ENCODE measurements at places on chromosomes 11 and 22.

DNA sequence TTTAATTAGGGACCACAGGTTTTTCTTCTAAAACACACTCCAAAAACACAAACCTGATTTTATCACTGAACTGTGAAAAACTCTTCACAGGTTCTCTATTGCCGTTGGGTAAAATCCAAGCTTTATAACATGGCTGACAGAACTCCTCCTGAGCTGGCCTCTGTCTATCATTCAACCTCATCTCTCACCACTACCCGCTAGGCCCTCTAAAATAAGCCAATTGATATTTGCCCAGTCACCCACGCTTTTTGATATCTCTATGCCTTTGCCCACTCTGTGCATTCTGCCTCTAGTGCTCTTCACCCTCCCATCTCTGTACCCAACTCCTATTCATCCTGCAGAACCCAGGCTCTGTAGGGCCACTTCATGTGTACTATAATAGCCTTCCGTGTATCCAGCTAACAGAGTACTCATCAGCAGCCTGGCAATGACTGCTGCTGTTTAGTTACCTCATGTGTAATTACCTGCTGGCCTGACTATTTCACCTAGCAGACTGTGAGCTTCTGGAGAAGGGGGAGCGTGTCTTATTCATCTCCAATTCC is 1.1 kb upstream of the CNGA4 start:
- DNase-seq = no peak
- no peak overlapping the region for H3K27ac ChIP-seq
- H3K36me3 ChIP-seq = peaks cover 1% of the 10 kb centered on the region
- no peak overlapping the region for H3K4me3 ChIP-seq
- peaks cover 4% of the 10 kb centered on the region for H3K27me3 ChIP-seq

- DNase-seq = no peak
- H3K4me1 ChIP-seq = peaks cover 28% of the 10 kb centered on the region
- H3K36me3 ChIP-seq = peaks cover 27% of the 10 kb centered on the region
- H3K27me3 ChIP-seq = no peaks in the 10 kb centered on the region
These were observed 24.2 kb upstream of the ST3GAL4 start for GRCh38 chr11:126331286-126331685.

DNA sequence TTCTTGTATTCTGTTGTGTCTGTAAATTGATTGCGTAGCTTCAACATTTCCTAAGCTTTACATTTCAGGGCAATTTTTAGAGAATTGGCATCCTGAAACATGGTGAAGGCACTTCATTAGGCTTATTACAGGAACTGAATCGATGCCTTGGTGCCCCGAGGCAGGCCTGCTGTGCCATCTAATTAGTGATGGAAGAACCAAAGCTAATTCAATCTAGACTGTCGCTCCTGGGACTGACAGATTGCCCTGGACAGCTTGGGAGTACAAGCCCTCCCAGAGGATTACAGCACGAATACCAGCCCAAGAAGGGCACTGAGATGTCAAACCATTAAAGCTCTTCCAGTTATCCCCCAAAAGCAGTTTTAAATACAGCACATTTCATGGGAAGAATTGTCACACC is 243.2 kb upstream of the ZC3H12C start:
- no peak overlapping the region for H3K27ac ChIP-seq
- H3K4me1 ChIP-seq = no peaks in the 10 kb centered on the region
- H3K36me3 ChIP-seq = no peaks in the 10 kb centered on the region
- H3K27me3 ChIP-seq = peaks cover 2% of the 10 kb centered on the region
- DNase-seq = no peak
- H3K4me3 ChIP-seq = no peak overlapping the region

GRCh38 chr22:41382610-41383009 is 868 bp downstream of the TEF start:
- H3K36me3 ChIP-seq = no peaks in the 10 kb centered on the region
- peak overlapping the region; percentile 85 for H3K4me3 ChIP-seq
- H3K27me3 ChIP-seq = no peaks in the 10 kb centered on the region

DNA sequence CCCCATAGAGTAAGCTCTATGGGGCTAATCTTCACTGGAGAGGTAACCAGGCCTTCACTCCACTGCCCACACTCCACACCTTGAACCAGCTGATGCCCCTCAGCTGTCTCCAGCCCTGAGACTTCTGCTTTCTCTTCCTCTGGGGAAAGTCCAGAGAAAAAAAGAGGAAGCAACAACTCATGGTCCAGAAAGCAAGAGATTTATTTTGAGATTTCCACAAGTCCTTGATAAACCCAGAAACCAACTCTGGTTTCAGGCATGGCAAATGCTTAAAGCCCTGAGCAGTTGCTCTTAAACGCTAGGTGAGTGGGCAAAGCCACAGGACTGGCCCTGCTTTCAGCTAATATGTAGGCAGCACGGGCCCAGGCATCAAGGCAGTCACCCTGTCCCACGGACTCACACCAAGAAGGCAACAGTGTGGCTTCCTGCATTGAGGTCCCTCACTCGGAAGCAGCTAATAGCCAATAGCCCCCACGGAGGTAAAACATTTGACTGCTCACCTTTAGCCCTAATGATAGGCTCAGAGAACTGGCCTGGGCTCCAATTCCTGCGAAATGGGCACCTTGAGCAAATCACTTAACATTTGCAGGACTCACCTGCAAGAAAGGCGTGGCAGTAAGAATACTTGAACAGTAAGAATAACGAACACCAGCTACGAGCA is 4.3 kb downstream of the CYB561A3 start:
- no peak for DNase-seq
- peaks cover 25% of the 10 kb centered on the region for H3K4me1 ChIP-seq
- H3K36me3 ChIP-seq = peaks cover 17% of the 10 kb centered on the region
- H3K27ac ChIP-seq = no peak overlapping the region
- H3K4me3 ChIP-seq = no peak overlapping the region

GRCh38 chr11:87366346-87366745 is 328.6 kb downstream of the TMEM135 start:
- no peak overlapping the region for H3K4me3 ChIP-seq
- no peak overlapping the region for H3K27ac ChIP-seq
- H3K36me3 ChIP-seq = no peaks in the 10 kb centered on the region
- H3K4me1 ChIP-seq = no peaks in the 10 kb centered on the region
- H3K27me3 ChIP-seq = peaks cover 3% of the 10 kb centered on the region
- no peak for DNase-seq

DNA sequence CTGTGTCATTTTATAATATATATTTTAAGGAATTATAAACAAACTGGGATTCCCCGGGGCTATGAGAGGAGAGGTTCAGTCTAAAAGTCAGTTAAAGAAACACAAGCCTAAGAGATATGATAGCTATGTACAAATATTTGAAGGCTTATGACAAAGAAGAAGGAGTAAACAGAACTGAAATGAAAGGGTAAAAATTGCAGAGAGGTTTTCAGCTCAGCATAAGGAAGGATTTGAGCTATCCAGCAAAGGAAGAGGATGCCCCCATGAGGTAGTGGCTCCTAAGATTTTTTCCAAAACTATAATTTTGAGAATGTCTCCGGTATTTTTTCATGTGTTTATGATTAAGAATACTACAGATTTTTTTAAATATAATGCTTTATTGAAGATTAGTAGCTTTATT is 57.9 kb upstream of the ANGPTL5 start:
- H3K4me3 ChIP-seq = no peak overlapping the region
- no peaks in the 10 kb centered on the region for H3K4me1 ChIP-seq
- peaks cover 3% of the 10 kb centered on the region for H3K27me3 ChIP-seq
- no peak overlapping the region for H3K27ac ChIP-seq

GRCh38 chr11:19803506-19803998 is 90.9 kb downstream of the NAV2 start:
- no peak overlapping the region for H3K27ac ChIP-seq
- H3K4me1 ChIP-seq = no peaks in the 10 kb centered on the region
- peaks cover 2% of the 10 kb centered on the region for H3K27me3 ChIP-seq
- no peaks in the 10 kb centered on the region for H3K36me3 ChIP-seq
- H3K4me3 ChIP-seq = no peak overlapping the region

DNA sequence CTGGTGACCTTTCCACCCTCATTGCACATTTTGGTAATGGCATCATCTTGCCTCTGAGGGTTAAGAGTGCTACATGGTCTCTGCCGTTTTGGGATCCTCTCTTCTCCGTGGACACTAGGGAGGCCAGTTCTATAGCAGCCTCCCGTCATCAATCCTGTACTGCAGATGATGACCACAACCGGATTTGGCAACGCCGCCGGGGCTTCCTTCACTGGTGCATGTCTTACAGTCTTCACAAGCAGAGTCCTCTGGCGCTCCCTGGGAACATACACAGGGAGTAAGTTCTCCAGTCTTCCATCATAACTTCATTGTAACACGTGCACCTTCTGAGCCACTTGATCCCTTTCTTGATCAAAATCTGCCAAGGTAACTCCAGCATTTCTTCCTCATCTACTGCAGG is 69.0 kb upstream of the SLC22A12 start:
- H3K27me3 ChIP-seq = peaks cover 7% of the 10 kb centered on the region
- DNase-seq = no peak
- H3K36me3 ChIP-seq = no peaks in the 10 kb centered on the region

- H3K27me3 ChIP-seq = peaks cover 2% of the 10 kb centered on the region
- no peak overlapping the region for H3K4me3 ChIP-seq
- no peak for DNase-seq
- H3K4me1 ChIP-seq = peaks cover 9% of the 10 kb centered on the region
- peaks cover 1% of the 10 kb centered on the region for H3K36me3 ChIP-seq
- no peak overlapping the region for H3K27ac ChIP-seq
These were observed 19.3 kb downstream of the PRR33 start for GRCh38 chr11:1872267-1872985.

DNA sequence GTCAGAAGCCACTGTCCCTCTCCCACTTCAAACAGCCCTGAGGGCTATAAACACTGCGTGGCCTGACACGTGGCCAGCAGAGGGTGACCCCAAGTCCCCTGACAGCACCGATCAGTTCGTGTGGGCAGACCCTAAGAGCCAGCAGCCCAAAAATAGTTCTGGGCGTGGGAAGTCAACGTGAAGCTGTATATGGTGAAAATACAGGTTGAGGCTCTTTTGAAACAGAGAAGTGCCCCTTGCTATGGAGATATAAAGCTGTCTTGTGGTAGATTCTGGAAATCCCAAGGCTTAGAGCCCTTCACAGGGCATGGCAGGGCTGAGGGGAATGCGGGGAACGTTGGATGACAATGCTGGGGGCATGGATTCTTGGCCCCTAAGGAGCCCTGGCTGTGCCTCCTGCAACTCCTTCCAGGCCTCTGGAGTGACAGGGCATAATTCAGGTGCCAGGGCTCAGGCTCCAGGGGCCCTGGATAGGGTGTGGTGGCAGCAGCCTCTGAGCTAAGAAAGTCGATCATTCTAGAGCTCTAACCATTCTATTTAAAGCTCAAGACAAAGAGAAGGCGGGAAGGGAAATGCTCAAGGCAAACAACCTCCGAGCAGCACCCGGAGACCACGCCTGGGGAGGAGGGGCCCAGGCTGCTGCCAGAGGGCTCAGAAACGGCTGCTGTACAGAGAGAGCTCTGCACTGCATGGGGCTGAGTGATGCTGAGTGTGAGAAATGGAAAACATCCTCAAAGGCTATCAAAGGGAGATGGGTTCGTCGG is 60.4 kb upstream of the CD5 start:
- H3K4me1 ChIP-seq = peaks cover 55% of the 10 kb centered on the region
- DNase-seq = peak; percentile 86
- peaks cover 28% of the 10 kb centered on the region for H3K36me3 ChIP-seq
- no peaks in the 10 kb centered on the region for H3K27me3 ChIP-seq

DNA sequence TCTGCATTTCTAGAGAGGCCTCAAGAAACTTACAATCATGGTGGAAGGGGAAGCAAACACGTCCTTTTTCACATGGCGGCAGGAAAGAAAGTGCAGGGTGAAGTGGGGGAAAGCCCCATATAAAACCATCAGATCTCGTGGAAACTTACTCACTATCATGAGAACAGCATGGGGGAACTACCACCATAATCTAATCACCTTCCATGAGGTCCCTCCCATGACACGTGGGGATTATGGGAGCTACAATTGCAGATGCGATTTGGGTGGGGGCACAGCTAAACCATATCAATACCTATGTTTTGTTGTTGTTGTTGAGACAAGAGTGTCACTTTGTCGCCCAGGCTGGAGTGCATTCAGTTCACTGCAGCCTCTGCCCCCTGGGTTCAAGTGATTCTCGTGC is 29.9 kb downstream of the SFI1 start:
- H3K27ac ChIP-seq = peak overlapping the region; percentile 93
- peaks cover 73% of the 10 kb centered on the region for H3K4me1 ChIP-seq
- H3K36me3 ChIP-seq = peaks cover 67% of the 10 kb centered on the region

DNA sequence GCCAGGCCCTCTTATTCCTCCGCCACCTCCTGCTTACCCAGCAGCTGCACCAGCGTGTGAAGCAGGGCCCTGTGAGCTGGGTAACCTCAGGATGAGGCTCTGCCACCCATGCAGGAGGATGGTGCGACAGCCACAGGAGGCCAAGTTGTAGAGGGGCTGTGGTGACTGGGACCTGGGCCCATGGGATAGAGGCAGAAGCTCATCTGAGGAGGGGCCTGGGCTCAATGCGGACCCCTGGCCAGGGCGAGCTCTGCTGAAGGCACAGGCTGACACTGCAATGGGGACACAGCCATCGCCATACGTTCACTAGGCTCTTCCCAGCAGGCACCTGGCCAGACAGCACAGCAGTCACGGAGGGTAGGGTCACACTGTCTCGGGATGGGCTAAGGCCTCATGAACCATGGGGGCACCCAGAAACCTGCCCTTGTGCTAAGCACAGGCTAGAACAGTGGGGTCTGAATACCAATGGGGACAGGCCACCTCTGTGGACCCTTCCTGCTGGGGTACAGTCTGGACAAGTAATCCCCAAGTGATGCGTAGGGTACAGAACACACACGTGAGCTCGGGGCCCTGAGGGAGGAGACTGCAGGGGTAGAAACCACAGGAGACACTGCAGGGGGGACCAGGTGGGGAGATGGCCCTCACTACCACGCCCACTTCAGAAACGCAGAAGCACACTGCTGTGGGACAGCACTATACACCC is 35.3 kb downstream of the GNB1L start:
- no peak overlapping the region for H3K27ac ChIP-seq
- H3K27me3 ChIP-seq = no peaks in the 10 kb centered on the region
- H3K4me3 ChIP-seq = no peak overlapping the region
- no peak for DNase-seq
- H3K36me3 ChIP-seq = no peaks in the 10 kb centered on the region

GRCh38 chr11:85619499-85619898 is 7.6 kb downstream of the DLG2 start:
- H3K27me3 ChIP-seq = peaks cover 7% of the 10 kb centered on the region
- H3K36me3 ChIP-seq = no peaks in the 10 kb centered on the region
- peaks cover 19% of the 10 kb centered on the region for H3K4me1 ChIP-seq
- no peak overlapping the region for H3K4me3 ChIP-seq
- H3K27ac ChIP-seq = no peak overlapping the region
- DNase-seq = no peak

GRCh38 chr11:116112087-116112935 is 608.1 kb upstream of the CADM1 start:
- no peaks in the 10 kb centered on the region for H3K4me1 ChIP-seq
- H3K27me3 ChIP-seq = no peaks in the 10 kb centered on the region
- no peaks in the 10 kb centered on the region for H3K36me3 ChIP-seq
- H3K4me3 ChIP-seq = no peak overlapping the region

DNA sequence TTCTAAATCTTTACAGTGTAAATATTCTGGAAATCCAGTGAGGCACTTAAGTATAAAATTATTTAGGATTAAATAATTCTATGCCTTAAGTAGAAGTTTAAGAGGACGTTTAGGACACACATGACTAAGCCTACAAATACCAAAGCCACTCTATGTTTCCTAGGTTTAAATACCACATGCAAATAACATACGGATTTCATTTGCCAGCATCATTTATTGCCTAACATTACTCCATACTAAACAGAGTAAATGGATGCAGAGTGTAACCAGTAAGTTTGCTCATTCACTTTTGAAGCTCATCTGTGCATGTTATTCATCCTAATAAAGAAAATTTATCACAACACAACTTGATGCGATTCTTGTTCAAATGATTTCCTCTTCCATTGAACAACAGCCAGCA is 4.1 kb downstream of the BDNF start:
- H3K27ac ChIP-seq = no peak overlapping the region
- DNase-seq = no peak
- peaks cover 43% of the 10 kb centered on the region for H3K27me3 ChIP-seq
- no peaks in the 10 kb centered on the region for H3K36me3 ChIP-seq
- H3K4me1 ChIP-seq = peaks cover 16% of the 10 kb centered on the region

All from activated T-helper 1 cell treated with anti-CD3 and anti-CD28 coated beads, Interleukin-12 subunit alpha, Interleukin-12 subunit beta, Interleukin-2, Interleukin-4 antibody, amounts not matched to agents 30 ng/mL and 10 ng/mL and 1 ng/mL, durations not matched to agents 14 hours and 24 hours and 36 hours (primary cell).